Stimulated activated CD4-positive, alpha-beta T cell treated with anti-CD3 and anti-CD28 coated beads, Interleukin-12 subunit alpha, Interleukin-12 subunit beta, amount 100 ng/mL, for 24 hours (primary cell): ENCODE measurements at places on chromosomes 12 and 14.
A peak's percentile ranks its signal among the peaks of the same experiment; 100 is the strongest.

- DNase-seq: no peak
Measured at GRCh38 chr12:119432949-119433348, 98.4 kb downstream of the CCDC60 start.

- DNase-seq: no peak
Measured at GRCh38 chr12:1591034-1591433, 3.3 kb downstream of the FBXL14 start.

- DNase-seq: no peak
Measured at GRCh38 chr12:66017736-66018135, 112.8 kb downstream of the LLPH start.

- DNase-seq: no peak
Measured at GRCh38 chr12:20492251-20492760, 124.0 kb downstream of the PDE3A start.

- DNase-seq: no peak
Measured at GRCh38 chr14:68779761-68780323, 13.0 kb downstream of the ZFP36L1 start.

DNA sequence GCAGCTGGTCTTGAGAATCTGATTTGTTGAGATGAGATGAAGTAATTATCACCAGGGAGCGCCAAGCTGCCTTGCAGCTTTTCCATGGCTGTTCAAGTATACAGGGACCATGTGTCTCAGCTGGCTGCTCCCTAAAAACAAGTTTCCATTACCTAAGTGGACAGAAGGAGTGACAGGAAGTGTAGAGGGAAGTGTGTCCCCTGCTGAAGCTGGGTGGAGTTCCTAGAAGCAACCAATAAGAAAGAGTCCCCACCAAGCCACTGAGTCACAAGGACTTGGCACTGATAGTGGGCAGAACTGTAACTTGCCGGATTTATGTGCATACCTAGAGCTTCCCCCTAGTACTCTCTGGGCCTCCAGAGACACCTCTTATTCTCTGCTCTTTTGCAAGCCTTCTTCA lies 1.5 kb upstream of the GPX2 start:
- no peak for DNase-seq

- DNase-seq: no peak
Measured at GRCh38 chr12:49416892-49417291, 49.6 kb downstream of the SPATS2 start.

- DNase-seq: no peak
Measured at GRCh38 chr12:51023625-51024382, 2.4 kb downstream of the SLC11A2 start.

- no peak for DNase-seq
Measured at GRCh38 chr12:47102845-47103651, 23.3 kb upstream of the AMIGO2 start.

GRCh38 chr12:53292426-53292825 lies 2.9 kb upstream of the PFDN5 start:
- DNase-seq: no peak

GRCh38 chr12:55997535-55997859 lies 421 bp downstream of the SUOX start:
- DNase-seq: no peak

DNA sequence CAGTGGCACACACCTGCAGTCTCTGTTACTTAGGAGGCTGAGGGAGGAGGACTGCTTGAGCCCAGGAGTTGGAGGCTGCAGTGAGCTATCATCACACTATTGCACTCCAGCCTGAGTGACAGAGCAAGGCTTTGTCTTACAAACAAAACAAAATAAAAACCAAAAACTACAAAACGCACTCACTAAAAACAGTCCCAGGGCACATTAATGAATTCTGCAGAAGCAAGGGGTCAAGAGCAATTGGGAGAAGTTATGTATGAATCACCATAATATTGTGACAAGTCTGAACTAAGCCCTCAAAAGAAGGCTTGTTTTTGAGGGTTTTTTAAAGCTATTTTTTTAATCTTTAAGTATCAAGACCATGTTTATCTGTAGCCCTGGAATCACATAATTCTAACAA lies 201.1 kb downstream of the MED13L start:
- no peak for DNase-seq

DNA sequence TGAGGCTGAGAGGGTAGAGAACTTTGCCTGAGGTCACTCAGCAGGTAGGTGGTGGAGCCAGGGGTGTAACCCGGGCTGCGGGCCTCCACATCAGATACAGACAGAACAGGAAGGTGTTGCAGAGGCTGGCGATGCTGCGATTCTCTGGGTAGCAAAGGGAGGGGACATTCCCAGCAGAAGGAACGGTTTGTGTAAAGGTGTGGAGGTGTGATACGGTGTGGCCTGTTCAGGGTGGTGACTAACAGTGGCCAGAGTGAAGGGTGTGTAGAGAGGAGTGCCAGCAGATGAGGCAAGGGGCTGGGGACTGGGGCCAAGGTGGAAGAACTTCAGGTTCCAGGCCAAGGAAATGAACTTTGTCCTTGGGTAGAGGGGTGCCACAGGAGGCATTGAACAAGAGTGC lies 18.2 kb upstream of the FAIM2 start:
- no peak for DNase-seq

GRCh38 chr14:49686425-49686824 lies 1.6 kb downstream of the POLE2 start:
- DNase-seq: no peak

GRCh38 chr12:102021540-102022246 lies 40.1 kb downstream of the WASHC3 start:
- DNase-seq: no peak

GRCh38 chr12:90246688-90247087 lies 538.0 kb upstream of the ATP2B1 start:
- no peak for DNase-seq

- no peak for DNase-seq
Measured at GRCh38 chr14:36605506-36605857, 23.1 kb upstream of the NKX2-8 start.

GRCh38 chr12:13628067-13628466 lies 353.3 kb downstream of the GRIN2B start:
- no peak for DNase-seq

DNA sequence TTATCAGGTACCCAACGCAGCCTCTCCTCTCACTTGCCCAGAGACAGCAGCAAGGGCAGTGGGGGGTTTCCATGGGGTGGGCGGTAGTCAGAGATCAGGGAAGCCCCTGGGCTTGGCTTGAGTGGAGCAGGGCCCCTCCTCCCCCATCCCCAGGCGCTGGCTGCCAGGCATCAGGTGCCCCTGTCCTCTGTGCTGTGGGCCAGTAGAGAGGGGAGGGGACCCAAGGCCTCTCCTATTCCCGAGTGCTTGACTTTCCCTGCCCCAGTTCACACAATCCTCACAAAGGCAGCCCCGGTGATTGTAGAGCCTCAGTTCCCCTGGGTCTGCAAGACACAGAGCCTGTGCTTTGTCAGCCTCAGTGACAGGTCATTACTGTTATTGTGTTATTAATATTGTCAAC lies 57.7 kb downstream of the MVK start:
- no peak for DNase-seq

DNA sequence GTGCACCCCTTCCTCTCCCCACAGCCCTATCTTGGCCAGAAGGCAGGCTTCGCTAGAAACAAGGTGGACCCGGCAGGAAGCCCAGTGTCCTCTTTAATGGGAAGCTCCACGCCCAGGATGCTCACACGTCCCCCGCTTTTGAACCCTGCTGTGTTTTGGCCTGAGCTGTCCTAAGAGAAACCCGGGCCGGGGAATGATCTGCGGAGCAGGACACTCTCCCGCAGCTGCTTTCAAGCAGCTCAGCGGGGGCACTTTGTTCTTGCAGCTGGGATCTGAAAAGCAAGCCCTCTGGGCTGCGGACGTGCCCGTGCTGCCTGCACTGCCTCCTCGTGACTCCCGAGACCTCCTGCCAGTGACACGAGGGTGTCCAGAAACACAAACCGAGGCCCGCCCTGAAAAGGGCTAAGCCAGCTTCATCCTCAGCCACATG lies 30.0 kb downstream of the SCARB1 start:
- DNase-seq: no peak

- no peak for DNase-seq
Measured at GRCh38 chr12:53677800-53678148, 1.9 kb upstream of the ATP5MC2 start.

DNA sequence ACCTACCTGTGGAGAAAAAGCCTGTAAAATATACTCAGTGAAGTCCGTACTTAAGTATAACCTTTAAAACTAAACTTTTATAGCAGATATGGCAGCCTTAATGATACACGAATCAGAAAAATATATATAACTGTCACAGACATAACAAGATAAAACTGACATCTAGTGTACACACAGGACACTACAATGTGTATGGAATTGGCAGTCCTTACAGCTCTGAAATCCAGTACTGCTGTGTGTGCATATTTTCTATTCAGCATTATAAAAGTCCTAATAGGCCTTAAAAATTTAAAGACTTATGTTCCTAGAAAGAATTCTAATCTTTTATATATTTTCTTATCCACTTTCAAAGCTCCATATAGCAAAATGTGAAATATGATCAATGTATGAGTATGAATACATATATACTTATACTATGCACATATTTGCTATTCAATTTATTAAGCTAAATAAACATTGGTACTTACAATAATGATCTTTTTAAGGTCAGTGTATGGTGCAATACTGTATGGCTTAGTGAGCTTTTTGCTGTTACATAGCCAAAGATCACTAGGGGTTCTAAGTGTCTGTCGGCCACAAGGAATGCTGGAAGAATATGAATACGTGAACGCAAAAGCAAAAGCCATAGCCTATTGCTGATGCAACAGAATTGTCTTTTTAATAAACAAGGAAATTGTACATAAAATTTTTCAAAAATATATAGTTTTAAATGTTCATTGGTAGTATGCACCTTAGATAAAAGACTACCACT lies 69.2 kb downstream of the C2CD5 start:
- DNase-seq: no peak

DNA sequence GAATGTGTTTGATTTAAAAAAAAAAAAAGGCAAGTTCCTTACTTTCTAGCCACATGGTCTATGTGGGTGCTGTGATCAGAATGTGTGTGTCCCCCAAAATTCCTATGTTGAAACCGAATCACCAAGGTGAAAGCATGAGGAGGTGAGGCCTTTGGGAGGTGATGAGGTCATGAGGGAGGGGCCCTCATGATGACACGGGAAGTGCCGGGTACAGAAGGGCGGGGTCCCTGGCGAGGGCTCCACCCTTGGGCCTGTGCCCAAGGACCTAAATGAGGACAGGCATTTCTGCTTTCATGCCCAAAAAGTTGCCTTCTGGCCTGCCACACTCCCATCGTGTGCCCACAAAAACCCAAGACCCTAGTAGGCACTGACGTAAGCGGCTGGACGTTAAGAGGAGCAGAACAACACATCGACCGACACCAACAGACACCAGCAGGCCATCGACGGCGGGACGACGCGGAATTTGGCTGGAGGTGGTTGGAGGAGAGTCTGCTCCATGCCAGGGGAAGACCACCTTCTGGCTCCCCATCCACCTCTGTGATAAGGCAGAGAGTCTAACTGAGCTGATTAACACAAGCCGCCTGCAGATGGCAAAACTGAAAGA lies 211.8 kb downstream of the FOXN3 start:
- no peak for DNase-seq

GRCh38 chr12:6700646-6701051 lies at the start of gene PIANP:
Gene PIANP (minus strand): TSS chr12:6700815. CDS start chr12:6698061, 2,754 bp downstream.
- DNase-seq: peak; percentile 26

- no peak for DNase-seq
Measured at GRCh38 chr12:116244474-116245090, 32.9 kb downstream of the MED13L start.

- no peak for DNase-seq
Measured at GRCh38 chr12:120936197-120936596, 32.0 kb upstream of the SPPL3 start.

DNA sequence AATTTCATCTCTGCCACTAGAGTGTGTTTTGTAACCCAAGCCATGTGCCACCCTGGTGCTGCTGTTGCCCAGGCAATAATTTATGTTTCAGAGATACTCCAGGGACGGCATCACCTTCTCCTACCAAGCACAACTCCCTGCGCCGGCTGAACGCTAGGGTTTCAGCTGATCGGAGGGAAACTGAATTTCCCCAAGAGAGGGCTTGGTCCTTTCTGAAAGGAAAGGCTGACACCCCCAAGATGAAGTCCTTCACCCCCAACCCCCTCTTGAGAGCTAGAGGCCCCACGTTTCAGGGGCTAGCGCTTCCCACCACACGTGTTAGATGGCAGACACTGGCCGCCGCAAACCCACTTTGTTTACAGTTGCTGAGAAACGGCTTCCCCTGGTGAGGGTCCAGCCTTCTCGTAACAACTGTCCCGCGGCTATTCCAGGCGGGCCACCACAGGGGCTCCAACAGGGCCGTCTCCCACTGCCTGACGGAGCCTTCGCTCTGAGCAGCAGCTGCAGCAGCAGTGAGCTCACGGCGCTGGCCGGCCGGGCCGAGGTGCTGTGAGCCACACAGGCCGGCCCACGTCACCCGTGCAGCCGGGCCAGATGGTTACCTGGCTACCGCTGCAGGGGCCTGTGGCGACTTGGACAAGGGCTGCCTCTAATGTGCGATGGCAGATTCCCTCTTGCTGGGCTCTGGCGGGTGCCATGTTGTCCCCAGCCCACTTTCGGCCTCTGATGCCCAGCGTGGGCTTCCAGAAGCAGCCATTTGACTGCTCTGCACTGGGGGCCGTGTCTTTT lies 66.4 kb downstream of the TESC start:
- DNase-seq: no peak

DNA sequence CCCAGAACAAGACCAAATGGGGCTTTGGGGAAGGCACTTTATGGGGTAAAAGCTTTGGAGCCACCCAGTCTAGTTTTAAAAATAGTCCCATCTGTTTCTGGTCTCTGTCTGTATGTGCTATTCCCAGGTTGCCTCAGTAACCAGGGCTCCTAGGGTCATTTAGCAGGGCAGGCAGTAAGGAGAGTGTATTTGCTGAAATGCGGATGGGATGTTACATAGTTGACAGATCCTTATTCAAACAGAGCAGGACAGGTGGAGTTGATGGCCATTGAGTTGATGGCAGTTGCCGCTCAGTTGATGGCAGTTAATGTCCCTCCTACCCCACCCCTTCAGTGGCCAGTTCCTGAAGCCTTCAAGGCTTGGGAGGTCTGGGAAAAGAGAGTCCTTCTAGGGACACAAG lies 4.6 kb downstream of the ZC3H10 start:
- DNase-seq: no peak

DNA sequence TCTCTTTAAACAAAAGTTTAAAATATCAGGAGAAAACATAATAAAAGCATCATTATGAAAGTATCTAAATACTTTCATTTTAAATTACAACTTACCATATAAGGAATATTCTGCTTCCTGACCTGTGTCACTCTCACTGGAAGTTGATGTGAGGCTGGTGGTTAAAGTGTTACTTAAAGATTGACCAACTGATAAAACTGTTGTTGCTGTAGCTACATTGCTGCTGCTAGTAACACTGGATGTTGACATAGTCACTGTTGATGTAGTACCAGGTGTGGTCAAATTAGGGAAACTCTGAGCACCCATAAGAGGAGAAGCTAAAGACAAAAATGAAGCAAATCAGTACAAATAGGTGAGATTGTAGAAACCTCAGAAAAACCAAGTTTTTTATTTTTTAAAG lies 79.9 kb downstream of the HECTD1 start:
- DNase-seq: no peak

GRCh38 chr12:12357719-12358461 lies 1.0 kb downstream of the BORCS5 start:
- DNase-seq: no peak

DNA sequence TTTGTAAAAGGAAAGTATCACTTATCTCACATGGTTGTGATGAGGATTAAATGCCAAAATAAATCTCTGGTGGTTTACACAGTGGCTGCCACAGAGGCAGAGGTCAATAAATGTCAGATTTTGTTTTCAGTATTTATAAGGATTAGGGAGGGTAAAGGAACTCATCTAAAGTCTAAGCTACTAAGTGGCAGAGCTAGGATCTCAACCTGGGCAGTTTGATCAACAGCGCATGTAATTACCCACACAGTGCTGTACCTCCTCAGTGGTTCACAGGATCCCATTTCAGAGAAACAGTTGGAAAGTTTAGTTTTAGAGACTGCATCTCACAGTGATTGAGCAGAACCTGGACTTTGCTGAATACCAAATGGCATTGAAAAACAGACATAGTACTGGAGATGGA lies 44.9 kb upstream of the RIC8B start:
- DNase-seq: no peak
